ENCODE measurements at places on chromosomes 16 and 17.

- DNase-seq: no peak
Measured at GRCh38 chr16:21157632-21158031, 842 bp upstream of the LDAF1 start.

DNA sequence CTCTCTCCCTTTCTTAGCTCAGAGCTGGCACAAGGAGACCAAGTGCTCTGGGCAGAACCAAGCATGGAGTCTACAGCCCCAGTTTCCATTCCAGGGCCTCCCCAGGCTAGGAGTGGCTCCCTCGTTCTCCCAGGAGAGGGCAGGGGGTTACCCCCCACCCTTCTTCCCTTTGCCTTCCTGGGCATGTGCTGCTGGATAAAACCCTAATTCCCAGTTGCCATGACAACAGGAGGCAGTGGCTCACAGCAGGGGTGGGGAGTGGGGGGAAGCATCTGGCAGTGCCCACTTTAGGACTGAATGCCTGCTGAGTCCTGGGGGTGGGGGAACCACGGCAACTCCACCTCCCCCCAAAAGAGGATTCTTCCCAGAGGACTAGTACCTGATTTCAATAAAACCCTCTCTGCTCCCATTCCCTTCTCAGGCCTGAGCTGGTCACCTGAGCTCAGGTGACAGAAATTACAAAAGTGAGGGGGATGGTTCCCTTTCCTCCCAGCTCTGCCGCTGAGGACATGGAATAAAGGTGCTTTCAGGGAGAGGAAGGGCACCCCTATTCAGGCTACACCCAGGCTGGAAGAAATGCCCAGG, 1.8 kb downstream of the MPP2 start:
- no peak for DNase-seq

DNA sequence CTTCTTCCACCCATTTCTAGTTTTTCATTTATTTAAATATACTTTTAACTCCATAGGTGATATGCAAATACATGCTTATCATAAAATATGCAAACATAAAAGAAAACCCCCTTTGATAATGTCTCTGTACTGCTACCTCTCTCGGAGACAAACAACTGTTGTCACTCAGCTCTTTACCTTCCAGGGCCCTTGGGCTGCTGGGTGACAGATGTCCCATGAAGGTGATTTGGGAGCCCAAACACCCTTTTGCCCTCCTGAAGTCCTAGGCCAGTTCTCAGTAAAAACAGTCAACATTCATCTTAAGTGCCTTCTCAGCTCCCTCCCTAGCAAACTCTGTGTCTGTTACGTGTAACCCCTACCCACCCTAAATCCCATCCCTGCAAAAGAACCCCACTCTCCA, 37.5 kb downstream of the CHD9 start:
- DNase-seq: no peak

- DNase-seq: no peak
Measured at GRCh38 chr16:10581507-10581906, 1.1 kb upstream of the EMP2 start.

GRCh38 chr17:2235792-2236366, 67.7 kb downstream of the SMG6 start:
- peak; percentile 98 for DNase-seq

DNA sequence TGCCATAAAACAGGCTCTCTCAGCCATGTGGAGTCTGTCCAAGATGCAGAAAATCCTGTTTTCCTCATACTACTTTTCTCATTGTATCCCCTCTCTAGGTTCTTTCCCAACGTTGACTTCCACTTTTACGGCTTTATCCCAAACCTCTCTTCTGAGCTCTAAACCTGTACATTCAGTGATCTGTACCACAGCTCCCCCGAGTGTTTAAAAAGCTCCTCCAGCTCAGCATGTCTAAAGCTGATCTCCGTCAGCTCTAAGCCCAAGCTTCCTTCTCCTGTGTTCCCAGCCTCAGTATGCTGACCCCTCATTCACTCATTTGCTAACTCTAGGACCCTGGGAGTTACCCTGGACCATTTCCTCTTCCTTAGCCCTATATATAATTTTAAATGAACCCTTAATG, 144.6 kb downstream of the DNAH9 start:
- no peak for DNase-seq

GRCh38 chr16:27539120-27539519, 10.6 kb downstream of the GTF3C1 start:
- no peak for DNase-seq

GRCh38 chr17:8828517-8828875, 29.3 kb upstream of the MFSD6L start:
- DNase-seq: no peak

- DNase-seq: peak; percentile 10
Measured at GRCh38 chr17:58970609-58971450, 135.8 kb downstream of the TRIM37 start.

- DNase-seq: no peak
Measured at GRCh38 chr17:63917646-63918045, 993 bp downstream of the GH1 start.

Data from fibroblast of skin of scalp (primary cell).